ENCODE measurements at places on chromosomes 7 and 10. TPM values are rescaled to one million over a fixed set of nuclear protein-coding genes. Genes with fewer than 3 reads are reported as not detected.
A peak's percentile ranks its signal among the peaks of the same experiment; 100 is the strongest.

- DNase-seq = no peak
Measured at GRCh38 chr7:28245123-28245878, 64.7 kb upstream of the JAZF1 start.

Gene MMD2
- total RNA-seq = not detected

Gene PHKG1
- 0.89 TPM for total RNA-seq

Gene COMMD3
- 42.7 TPM for total RNA-seq

Gene RBP3
- not detected for total RNA-seq

DNA sequence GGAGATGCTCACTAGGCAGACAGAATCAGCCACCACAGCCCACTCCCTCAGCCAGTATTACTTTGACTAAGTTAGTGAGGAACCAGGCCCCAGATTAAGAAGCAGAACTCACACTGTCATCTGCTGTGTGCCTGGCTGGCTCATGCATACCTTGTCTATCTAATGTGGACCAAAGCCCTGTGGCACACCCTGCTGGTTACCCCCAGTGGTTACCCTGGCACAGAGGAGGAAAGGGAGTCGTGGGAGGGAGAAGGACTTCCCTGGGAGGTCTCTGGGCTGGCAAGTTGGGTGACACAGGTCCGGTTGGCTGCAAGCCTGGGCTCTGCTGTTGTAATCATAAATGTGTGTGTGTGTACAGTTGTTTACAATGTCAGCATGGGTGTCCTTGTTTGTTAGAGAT, 7.5 kb upstream of the SH2D4B start:
- peak; percentile 47 for DNase-seq

DNA sequence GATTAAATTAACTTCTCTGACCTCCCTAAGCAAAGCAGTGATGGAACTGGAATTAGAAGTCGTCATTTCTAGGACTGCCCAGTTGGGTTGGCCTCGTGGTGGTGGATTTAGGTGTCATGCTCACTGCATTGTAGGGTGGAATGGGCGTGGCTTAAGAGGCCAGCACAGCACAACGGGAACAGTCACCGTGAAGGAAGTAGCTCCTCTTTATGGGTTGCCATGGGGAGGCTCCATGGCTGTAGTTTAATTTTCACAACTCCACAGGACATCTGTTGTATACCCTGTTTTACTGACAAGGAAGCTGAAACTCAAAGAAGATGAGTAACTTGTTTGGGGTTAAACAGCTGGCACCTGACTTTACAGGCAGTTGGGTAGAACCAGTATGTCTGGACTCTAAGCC, 208.3 kb downstream of the CELF2 start:
- no peak for DNase-seq

- no peak for DNase-seq
Measured at GRCh38 chr10:71219918-71220688, 7.7 kb downstream of the UNC5B start.

GRCh38 chr7:2326951-2327350, 12.7 kb upstream of the SNX8 start:
- DNase-seq = no peak

GRCh38 chr10:126549344-126549743, 121.1 kb downstream of the C10orf90 start:
- no peak for DNase-seq

- peak; percentile 78 for DNase-seq
Measured at GRCh38 chr10:122113161-122113944, 124.4 kb downstream of the TACC2 start.

Gene AQP1
- total RNA-seq = 995 TPM

Gene VIPR2
- 7.3 TPM for total RNA-seq

DNA sequence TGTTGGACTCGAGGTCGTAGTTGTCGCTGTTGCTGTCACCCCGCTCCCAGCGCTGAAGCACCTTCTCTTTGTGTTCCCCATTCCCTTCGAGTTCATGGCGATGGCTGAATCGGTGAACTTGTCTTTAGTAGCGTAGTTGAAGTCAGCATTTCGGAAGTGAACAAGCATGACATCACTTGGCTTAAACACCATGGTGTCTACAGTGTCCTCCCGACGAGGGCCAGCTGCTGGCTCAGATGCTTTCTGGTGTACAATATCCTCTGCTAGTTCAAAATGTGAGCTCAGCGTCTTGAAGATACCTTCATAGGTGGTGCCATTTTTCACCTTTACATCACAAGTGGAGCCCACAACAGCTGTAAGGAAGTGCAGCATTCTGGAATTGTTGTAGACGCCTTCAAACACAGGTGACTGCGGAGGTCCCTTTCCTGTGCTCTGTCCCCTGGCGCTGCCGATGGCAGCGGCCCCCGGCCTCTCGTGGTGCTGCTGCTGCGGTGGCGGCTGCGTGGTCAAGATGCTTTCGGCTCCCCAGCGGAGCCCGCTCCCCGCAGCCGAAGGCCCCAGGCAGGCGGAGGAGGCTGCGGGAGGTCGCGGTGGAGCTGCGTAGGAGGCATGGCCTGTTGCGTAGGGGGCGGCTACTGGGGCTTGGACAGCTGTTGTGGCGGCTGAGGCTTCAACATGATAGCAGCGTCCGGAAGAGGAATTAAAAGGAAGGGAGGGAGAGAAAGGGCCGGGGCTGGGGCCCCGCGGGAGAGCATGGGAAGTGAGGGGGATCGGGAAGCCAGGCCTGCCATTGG, 59.3 kb downstream of the ANKMY2 start:
- no peak for DNase-seq

DNA sequence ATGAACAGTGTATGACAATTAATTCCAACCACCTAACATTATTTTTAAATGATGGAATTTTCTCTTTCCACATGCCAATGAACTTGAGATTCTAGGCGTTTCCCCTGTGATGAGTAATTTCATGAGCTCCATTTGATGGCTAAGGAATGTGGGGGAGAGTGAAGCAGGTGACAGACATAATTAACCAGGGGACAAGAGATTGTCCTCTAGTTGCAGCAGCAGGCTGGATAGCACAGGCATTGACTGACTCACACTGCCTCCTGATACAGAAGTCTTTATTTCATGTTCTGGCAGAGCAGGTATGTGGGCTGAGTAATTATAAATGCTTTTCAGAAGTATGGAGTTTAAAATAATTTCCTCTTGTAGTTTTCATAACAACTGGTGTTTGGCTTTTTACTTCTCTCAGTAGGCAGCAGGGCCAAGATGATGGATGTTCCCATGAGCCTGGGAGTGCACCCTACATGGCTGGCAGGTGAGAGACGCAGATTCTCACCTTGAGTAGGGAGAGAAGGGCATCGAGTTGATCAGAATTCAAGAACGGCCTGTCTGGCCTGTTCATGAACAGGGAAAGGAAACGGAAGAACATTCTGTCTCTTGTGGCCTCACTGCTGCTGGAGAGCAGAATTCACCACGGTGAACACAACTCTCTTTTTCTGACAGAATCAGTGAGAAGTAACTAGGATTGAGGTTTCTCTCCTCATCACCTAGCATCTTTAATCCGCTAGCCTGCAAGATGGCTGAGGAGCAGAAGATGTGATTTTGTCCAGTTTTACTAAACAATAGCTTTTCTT, 118.8 kb downstream of the AOAH start:
- no peak for DNase-seq
